ENCODE measurements at places on chromosomes 2 and 18.

- DNase-seq, result no peak
These were observed 89.5 kb upstream of the RBMS1 start for GRCh38 chr2:160583146-160583535.

DNA sequence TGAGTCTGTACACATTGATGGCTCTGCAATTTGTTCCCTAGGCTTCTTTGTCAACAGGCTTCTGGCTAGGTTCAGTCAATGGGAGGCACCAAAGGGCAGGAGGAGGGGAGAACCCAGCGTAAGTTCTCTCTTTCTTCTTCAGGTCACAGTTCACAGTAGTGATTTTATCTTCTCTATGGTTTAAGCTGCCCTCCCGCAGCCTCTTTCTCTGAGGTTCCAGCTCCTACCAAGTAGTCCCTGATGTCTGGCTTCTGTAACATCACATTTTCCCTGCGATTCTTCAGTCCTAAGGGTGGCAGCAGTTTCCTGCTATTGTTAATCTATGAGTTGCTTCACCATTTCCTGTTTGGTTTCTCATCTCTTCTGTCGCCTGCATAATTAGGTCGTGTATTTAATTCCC is 107.4 kb downstream of the CPO start:
- no peak for DNase-seq

GRCh38 chr2:2244508-2244907 is 86.6 kb downstream of the MYT1L start:
- no peak for DNase-seq

DNA sequence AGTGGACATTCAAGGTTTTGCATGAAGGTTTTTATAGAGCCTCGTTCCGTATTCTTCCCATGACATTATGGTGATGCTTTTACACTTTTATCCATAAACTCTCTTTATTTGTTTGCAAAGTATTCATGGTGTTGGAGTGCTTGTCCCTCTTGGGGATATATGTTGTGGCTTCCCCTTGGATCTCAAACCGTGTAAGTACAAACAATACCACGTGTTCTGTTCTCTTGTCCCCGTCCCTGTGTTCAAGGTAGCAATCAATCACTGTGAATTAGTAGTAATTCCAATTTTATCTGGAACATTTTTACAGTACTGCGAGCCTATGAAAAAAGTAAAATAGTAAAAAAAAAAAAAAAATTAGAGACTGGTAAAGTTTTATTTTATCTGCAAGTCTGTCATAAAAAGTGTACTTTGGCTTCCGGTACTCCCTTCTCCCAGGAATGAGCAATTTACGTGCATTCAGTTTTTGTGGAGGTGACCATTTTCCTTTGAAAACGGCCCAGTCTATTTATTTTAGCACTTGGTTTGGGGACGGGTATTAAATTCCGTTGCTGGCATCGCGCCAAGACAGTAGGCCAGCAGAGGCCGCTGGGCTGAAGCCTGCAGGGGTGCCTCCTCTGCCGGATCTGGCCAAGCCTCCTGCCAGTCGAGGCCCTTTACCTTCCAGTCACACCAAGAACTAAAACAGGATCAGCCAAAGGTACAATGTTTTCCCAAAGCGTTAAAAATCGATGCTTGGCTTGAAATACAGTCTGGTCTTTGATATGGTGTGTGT is 175.7 kb downstream of the SOCS6 start:
- peak; percentile 56 for DNase-seq

DNA sequence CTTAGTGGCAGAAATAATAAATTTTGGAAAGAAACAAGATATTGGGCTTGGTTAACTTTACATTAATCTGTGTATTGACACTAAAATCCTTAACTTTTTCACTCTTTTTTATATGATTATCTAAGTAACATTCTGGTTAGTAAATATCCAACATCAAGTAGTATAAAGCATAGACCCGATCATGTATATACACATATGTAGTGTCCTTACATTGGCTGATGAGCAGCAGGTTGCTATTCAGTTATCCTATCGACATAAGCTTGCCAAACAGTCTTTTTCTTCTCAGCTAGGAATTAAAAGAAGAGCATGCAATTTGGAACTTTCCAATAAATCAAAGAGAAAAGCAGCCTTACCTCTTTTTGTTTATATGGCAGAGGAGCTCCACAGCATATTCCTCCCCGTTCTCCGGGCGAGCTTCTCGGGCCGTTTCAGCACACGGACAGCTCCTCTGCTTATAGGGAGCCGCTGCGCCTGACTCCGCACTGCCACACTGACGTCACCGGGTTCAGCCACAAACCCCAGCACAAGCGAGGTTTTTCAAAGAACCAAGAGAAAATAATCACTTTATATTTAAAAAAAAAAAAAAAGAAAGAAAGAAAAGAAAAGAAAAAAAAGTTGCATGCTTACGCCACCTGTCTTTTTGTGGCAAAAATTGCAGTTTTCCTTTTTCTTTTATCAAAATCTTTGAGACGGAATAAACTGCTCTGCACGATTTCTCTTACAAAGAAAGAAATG is at the start of gene SCG2:
Gene SCG2, minus strand, starts transcription at position 430 of the 735 bp plus-strand sequence. CDS start 3,079 bp downstream, outside the sequence.
- no peak for DNase-seq

DNA sequence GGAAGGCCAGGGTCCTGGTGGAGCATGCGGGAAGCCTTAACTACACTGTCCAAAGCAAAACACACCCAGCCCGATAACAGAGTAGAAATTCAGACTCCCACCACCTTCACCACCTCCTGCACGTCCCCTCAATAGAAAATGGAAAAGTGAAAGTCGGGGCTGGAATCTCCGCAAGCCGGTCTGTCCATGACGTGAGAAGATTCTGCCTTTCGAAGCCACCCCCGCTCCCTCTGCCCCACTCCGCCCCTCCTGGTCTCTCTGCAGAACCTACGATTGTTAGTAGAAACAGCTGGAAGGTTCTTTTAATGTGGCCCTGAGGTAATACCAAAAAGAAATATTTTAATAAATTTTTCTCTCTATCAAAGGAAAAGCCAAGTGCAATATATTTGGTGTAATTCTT is 116.4 kb downstream of the GBX2 start:
- DNase-seq, result no peak

DNA sequence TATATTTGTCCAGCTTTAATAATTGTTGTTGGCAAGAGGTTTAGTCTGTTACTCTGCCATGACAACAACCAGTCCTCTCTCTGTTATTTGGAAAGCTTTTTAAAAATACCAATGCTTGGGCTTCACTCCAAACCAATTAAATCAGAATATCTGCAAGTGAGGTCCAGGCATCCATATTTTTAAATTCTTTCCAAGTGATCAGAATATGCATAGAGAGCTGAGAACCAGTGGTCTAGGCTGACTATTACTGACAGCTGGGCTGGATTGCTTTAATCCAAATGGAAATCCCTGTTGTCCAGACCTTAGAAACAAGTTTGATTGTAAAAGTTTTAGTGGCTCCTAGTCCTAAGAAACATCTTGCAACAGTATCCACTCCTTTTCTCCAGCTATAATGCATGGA is 1059.7 kb upstream of the ACVR2A start:
- DNase-seq, result no peak

GRCh38 chr2:45812011-45812500 is 160.6 kb downstream of the PRKCE start:
- DNase-seq, result no peak

- no peak for DNase-seq
These were observed 272.9 kb downstream of the TGIF1 start for GRCh38 chr18:3722649-3723433.

- DNase-seq, result no peak
These were observed 140.0 kb upstream of the CYP1B1 start for GRCh38 chr2:38215993-38216392.

DNA sequence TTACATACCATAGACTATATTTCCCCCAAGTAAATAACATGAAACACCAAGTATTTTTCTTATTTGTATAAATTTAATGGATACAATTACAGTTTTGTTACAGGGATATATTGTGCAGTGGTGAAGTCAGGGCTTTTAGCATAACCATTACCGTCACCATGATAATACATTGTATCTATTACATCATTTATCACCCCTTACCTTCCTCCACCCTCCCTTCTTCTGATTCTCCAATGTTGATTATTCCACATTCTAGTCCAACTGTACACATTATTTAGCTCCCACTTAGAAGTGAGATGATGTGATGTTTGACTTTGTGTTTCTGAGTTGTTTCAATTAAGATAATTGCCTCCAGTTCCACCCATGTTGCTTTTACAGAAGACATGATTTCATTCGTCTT is 35.2 kb upstream of the NETO1 start:
- no peak for DNase-seq

GRCh38 chr2:138321458-138321857 is 180.1 kb upstream of the SPOPL start:
- no peak for DNase-seq

DNA sequence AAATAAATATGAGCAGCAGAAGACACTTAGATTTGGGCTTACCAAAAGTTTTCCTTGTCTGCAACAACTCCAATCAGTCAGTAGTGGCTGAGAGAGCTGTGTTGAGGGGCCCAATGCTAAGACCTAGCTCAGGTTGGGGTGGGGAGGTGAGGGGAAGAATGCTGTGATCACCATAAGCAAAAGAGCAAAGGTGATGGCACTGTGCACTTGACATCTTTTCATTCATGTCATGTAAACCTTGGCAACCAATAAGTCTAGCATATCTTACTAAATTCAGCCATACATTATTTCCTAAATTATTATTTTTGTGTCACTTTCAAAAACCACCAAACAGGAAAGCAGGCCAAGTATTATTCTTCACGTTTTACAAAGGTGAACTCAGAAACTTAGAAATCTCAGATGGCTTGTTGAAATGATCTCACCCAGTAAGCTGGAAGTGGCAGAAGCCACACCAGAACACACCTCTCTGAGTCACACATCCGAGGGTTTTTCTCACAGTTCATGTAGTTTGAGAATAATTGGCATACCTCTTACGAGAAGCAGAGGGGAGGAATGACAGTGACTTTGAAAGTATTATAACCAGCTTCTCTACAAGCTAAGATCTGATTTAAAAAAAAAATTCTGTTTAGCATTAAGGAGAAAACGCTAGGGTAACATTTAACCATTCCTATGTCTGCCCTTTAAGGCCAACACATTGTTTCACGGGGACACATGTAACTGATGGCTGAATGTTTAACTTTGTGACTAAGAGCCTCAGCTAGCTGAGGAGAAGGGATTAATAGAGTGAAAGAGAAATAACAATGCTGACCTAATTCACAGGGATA is 43.3 kb upstream of the SETBP1 start:
- DNase-seq, result no peak

DNA sequence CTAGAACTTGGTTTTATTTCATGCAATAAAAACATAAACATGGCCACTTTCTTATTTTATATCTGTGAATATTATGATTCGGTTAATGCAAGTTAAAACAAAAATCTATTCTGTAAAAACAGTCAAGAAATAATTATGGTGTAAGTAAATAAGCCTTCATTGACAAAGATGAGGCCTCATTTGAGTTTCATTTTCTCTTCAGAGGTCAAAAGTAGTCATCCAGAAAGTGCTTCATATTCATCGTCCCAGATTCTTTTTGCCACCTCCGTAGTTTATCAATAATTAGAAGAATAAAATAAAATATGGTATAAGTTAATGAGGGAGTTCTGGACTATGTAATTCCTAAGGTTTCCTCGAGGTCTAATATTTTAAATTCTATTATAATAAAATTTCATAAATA is 19.4 kb upstream of the HNRNPA3 start:
- DNase-seq, result no peak

GRCh38 chr2:118350621-118351020 is 262.4 kb downstream of the INSIG2 start:
- no peak for DNase-seq

- DNase-seq, result no peak
These were observed 122.5 kb downstream of the PLA2R1 start for GRCh38 chr2:159939946-159940345.

DNA sequence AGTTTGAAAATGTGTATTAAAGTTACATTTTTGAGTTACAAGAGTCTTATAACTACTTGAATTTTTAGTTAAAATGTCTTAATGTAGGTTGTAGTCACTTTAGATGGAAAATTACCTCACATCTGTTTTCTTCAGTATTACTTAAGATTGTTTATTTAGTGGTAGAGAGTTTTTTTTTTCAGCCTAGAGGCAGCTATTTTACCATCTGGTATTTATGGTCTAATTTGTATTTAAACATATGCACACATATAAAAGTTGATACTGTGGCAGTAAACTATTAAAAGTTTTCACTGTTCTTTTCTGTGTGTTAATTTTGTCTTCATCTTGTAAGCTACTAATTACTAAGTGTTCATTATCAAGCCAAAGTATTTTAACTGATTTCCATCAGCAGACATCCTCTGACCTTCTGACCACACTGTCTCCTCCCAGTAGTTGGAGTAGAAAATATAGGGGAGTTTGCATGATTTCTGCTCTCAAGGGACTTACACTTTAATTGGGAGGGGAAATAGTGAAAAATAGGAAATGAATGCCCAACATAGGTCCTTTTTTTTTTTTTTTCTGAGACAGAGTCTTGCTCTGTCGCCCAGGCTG is 4.3 kb downstream of the PMAIP1 start:
- DNase-seq, result no peak

- DNase-seq, result no peak
These were observed 494.3 kb downstream of the STK39 start for GRCh38 chr2:167753142-167753541.

DNA sequence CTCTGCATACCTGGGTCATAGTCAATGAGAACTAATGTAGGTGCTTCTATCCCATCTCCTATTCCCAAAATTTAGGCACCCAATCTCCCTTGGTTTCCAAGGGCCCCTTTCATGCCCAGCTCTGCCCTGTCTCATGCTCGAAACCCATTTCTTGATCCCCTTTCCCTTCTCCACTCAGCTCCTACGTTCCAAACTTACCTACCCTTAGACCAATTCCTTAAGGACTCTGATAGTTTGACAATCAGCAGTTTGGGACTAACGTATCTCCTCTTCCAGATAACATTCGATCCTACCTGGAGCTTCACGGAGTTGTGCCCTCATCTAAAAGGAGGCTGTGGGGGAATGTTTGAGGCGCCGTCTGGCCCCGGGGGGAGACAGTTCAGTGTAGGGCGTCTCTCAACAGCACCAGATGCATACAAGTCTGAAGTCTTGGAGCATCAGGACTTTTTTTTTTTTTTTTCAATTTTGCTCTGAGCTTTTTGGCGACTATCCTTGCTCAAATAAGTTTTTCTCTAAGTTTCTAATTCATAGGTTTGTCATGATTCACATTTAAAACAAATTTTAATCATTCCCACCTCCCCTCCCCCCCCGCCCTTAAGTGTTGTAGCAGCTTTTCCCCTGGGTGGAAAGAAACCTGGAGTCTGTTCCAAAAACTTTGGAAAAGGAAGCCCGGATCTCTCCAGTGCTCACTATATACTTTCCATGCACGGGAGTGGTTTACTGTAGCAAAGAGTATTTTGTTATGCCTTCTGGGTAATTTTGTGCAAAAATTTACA is 141.2 kb upstream of the LGALSL start:
- no peak for DNase-seq

- no peak for DNase-seq
These were observed 446 bp downstream of the COPS9 start for GRCh38 chr2:240135706-240136012.

DNA sequence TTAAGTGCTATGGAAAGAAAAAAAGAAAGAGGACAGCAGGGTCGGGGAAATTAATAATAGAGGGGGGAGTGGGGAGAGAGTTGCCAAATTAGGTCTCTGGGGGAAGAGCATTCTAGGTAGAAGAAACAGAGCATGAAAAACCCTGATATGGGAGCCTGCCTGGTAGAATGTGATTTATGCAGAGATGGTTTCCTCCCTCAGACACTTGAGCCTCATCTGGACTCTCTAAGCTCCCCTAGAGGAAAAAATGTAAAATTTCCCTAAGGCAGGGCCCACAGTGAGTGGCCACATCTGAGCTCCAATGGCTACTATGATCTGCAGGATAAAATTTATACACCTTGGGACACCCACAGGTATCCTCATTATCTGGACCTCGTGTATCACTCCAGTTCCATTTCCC is 20.6 kb upstream of the EPAS1 start:
- DNase-seq, result no peak

- DNase-seq, result peak; percentile 52
These were observed 453.0 kb downstream of the ARHGAP15 start for GRCh38 chr2:143582046-143582747.

- no peak for DNase-seq
These were observed 4.4 kb upstream of the EXOC6B start for GRCh38 chr2:72830273-72830672.
